ENCODE measurements at places on chromosomes 13 and 19. TPM values are rescaled to one million over a fixed set of nuclear protein-coding genes. Genes with fewer than 3 reads are reported as not detected.
A peak's percentile ranks its signal among the peaks of the same experiment; 100 is the strongest.

DNA sequence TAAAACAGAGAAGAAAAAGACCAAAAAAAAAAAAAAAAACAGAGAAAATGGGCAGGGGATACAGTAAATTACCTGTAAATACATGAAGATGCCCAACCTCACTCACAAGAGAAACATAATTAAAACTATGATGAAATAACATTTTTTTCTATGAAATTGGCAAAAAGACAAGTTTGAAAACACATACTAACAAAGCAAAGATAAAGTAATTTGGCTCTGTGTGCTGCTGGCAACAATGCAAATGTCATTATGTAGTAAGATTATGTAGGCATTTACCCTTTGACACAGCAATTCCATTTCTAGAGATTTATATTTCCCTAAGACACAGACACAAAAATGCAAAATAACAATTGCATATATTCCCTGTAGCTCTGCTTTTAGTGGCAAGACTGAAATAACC is 20.2 kb downstream of the ZC3H13 start:
- H3K36me3 ChIP-seq, result peaks cover 76% of the 10 kb centered on the region
- H3K4me1 ChIP-seq, result peaks cover 4% of the 10 kb centered on the region
- no peak overlapping the region for H3K27ac ChIP-seq
- H3K4me3 ChIP-seq, result no peak overlapping the region
- DNase-seq, result no peak

DNA sequence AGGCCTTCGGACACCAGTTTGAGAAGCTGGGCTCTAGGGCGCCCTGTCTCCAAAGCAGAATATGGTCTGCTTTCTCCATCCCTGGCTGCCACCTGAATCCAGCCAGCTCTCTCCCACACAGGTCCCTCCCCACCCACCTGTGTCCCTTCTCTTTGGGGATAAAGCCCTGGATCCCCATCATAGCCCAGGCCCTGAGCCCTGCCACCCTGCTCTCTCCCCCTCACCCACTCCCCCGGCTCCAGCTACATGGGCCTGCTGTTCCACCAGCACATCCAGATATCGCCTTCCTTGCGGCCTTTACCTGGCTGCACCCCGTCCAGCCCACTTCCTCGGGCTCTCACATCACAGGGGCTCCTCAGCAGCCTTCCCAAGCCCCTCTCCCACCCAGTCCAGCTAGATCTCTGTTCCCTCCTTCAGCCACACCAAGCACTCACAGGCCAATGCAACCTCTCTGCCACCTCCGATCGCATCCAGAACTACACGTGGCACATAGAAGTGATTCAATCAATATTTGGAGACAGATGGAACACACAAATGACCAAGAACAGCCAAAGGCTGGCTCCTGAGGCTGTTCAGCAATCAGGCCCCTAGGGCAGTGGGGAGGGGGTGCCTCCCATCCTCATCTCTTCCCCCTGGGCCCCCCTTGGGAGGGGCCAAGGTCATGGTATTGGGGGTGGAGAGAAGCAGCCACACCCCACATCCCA is 7.6 kb downstream of the AKT2 start:
- peaks cover 36% of the 10 kb centered on the region for H3K4me1 ChIP-seq
- H3K4me3 ChIP-seq, result peak overlapping the region; percentile 24
- no peak for DNase-seq
- no peaks in the 10 kb centered on the region for H3K36me3 ChIP-seq
- no peaks in the 10 kb centered on the region for H3K27me3 ChIP-seq

The COL4A1 gene
- total RNA-seq, result 67.9 TPM

DNA sequence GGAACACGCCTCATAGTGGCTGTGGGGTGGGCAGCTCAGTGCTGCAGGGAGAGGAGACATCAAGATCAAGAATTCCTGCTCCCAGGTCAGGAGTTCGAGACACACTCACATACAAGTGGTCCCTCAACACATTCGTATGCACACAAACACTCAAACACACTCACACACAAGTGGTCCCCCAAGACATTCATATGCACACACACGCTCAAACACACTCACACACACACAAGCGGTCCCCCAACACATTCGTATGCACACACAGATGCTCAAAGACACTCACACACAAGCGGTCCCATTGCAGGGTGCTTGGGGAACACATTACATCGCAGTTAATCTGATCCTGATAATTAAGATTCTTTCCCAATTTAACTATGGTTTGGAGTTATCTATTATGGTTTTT is 28.2 kb downstream of the FCGBP start:
- H3K27ac ChIP-seq, result peak overlapping the region; percentile 43
- no peaks in the 10 kb centered on the region for H3K36me3 ChIP-seq
- H3K4me3 ChIP-seq, result no peak overlapping the region
- no peak for DNase-seq

- H3K27ac ChIP-seq, result no peak overlapping the region
- no peaks in the 10 kb centered on the region for H3K4me1 ChIP-seq
- no peak for DNase-seq
- H3K27me3 ChIP-seq, result no peaks in the 10 kb centered on the region
- peaks cover 21% of the 10 kb centered on the region for H3K36me3 ChIP-seq
Measured at GRCh38 chr13:30652746-30653386, 35.1 kb downstream of the USPL1 start.

- no peak overlapping the region for H3K4me3 ChIP-seq
- H3K4me1 ChIP-seq, result no peaks in the 10 kb centered on the region
- H3K27ac ChIP-seq, result no peak overlapping the region
- no peaks in the 10 kb centered on the region for H3K27me3 ChIP-seq
Measured at GRCh38 chr19:14703833-14704232, 14.0 kb downstream of the ZNF333 start.

The SIGLEC8 gene
- not detected for total RNA-seq

The SLC35E1 gene
- total RNA-seq, result 32.5 TPM

GRCh38 chr13:28819046-28819730 is 951 bp upstream of the MTUS2 start:
- DNase-seq, result peak; percentile 4
- peaks cover 83% of the 10 kb centered on the region for H3K27me3 ChIP-seq
- no peak overlapping the region for H3K27ac ChIP-seq
- peaks cover 4% of the 10 kb centered on the region for H3K4me1 ChIP-seq
- peak overlapping the region; percentile 66 for H3K4me3 ChIP-seq

DNA sequence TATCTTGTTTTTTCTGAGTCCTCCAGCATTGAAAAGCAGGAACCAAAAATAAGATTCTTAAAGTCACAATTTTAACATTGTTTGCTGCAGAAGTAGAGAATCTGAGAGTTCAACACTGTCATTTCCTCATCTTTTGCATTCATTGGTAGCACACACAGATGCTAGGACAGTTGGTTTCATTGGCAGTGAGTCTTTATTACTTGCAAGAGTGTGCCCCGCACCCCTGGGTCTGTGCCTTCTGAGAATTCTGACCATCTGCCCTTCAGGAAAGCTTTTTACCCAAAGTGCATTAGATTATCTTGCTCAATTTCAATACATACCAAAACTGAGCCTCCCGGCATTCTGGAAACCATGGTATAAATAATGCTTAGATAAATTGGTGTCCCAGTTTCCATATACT is 247.7 kb upstream of the SLITRK1 start:
- H3K27ac ChIP-seq, result no peak overlapping the region
- no peak for DNase-seq
- H3K36me3 ChIP-seq, result no peaks in the 10 kb centered on the region
- H3K4me1 ChIP-seq, result peaks cover 6% of the 10 kb centered on the region
- no peak overlapping the region for H3K4me3 ChIP-seq

GRCh38 chr19:9937001-9937411 is 691 bp upstream of the OLFM2 start:
- peak overlapping the region; percentile 2 for H3K27ac ChIP-seq
- peaks cover 64% of the 10 kb centered on the region for H3K27me3 ChIP-seq
- H3K4me3 ChIP-seq, result peak overlapping the region; percentile 81
- H3K4me1 ChIP-seq, result peaks cover 28% of the 10 kb centered on the region
- no peaks in the 10 kb centered on the region for H3K36me3 ChIP-seq
- DNase-seq, result no peak

The SCEL gene
- not detected for total RNA-seq

The WDR62 gene
- 34.2 TPM for total RNA-seq

The PLVAP gene
- 0.82 TPM for total RNA-seq

GRCh38 chr19:58476498-58477015 is 405 bp downstream of the ZNF446 start:
- no peaks in the 10 kb centered on the region for H3K36me3 ChIP-seq
- H3K27ac ChIP-seq, result peak overlapping the region; percentile 90
- H3K27me3 ChIP-seq, result peaks cover 7% of the 10 kb centered on the region
- no peak for DNase-seq

Data from neural crest cell (in vitro differentiated cells).